NB4 (cell line): ENCODE measurements at places on chromosomes 16 and 17.

DNA sequence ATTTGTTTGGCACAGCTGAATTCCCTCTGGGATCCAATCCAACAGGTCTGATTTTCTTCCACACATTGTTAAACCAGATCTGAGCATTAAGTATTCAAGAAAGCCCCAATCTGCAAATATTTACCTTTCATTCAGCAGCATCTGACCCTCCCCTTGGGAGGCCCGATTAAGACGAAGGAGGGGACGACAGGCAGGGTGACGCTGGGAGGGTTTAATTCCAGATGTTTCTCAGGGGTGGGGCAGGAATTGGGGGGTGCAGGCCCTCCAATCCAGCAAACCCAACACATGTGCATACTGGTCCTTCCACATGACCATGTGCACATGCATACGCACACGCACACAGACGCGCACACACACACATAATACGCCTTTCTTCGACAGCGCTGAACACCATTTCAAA lies 240.5 kb downstream of the GSG1L start:
- no peak for DNase-seq

DNA sequence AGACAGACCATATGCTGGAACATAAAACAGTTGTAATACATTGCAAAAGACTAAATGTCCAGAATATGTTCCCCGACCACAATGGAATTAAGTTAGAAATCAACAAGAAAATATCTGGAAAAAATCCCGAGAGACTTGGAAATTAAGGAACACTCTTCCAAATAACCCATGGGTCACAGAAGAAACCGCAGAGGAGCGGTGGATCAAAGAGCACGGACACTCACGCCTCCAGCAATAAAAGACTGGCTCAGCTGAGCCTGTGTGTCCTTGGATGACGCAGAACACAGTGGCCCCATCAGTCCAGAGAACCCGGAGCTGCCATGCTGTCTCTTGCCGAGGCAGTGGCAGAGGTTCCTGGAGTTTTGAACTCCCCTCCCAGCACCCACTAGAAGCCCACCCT lies 30.9 kb upstream of the FOXF1 start:
- no peak for DNase-seq

DNA sequence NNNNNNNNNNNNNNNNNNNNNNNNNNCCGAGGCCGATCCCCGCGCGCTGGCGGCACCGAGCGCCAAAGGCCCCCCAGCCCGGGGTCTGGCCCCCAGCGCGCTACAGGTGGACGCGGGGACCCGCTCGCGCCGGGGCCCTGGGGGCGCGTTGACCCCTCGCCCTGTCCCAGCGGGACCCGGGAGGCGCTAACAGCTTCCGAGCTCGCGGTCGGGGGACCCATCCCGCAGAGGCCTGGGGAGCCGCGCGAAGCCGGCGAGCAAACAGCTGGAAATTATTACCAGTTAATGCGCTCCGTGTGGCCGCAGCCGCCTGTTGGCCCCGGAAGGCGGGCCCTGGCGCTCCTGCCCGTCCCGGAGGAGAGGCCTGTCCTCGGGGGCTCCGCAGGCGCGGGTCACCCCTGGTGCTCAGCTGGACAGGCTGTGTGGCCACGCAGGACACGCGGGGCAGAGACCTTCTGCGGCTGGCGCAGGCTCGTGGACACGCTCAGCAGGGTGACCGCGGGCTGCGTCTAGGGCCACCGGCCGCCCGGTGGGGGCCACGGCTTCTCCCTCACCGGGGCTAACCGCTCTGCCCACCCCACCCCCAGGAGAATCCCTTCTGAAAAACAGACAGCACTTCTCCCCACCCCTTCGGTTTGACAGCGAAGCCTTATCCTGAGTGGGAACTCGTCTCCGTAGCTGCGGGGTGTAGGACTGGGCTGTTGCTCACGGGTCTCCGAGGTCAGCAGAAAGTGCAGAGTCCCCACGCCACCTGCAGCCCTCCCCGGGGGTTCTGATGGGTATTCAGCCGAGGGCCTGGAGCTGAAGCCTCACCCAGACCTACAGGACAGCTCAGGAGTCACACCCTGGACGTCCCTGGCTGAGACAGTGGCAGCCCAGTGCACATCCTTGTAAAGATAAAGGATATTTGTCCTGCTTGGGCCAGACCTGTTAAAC lies 138.7 kb upstream of the RPH3AL start:
- peak; percentile 74 for DNase-seq

GRCh38 chr17:7560172-7561027 lies 1.3 kb upstream of the SENP3 start:
- no peak for DNase-seq

- DNase-seq, result no peak
Observed at GRCh38 chr17:57562184-57562698, 182.9 kb downstream of the CCDC182 start.

DNA sequence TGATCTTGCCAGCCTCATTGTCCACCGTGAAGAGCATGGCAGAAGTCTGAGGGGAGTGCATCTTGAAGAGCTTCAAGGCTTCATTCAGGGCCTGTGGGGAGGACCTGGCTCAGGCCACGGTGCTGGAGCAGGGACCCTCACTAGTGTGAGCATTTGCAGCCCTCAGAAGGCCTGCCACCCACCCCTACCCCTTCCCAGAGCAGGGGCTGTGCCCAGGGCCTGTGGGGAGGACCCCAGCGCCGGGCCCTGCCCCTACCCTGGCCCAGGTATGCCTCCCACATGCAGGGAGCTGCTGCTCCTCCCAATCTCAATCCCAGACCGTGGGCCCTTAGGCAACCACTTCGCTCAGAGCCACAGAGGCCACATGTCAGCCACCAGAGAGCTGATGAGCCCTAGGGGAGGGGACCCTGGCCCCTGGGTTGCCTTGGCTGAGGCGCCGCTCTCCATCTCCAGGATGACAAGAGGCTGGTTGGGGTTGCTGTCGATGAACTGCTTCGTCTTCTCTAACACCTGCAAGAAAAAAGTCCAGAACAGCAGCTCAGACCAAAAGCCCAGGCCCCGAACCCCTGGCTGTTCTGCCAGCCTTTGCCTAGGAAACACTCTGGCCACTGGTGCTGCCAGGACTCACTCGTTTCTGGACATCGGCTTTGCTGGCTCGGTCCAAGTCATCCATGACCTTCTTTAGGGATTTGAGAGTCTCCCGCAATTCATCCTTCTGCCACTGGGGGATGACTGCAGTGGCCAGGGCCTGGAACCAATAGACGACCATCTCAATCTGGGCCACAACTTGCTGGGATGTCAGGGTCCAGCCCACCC lies 1.8 kb upstream of the EXOSC6 start:
- DNase-seq, result peak; percentile 63

DNA sequence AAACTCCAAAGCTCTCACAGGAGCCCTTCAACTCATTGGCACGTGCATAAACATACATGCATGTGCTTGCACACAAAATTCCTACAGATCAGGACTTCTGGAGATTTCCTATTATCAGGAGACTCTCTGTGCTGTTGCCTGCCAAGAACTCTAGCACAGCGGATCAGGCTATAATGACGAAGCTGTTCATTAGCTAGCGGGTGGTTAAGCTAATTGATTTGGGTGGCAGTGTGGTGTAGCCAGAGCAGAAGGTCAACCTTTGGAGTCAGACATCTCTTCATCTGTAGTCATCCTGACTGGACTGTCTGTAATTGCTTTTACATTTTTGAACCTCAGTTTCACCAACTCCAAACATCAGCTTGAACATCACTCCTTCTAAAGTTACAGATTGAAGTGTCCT lies 69.0 kb downstream of the KIF2B start:
- DNase-seq, result no peak

DNA sequence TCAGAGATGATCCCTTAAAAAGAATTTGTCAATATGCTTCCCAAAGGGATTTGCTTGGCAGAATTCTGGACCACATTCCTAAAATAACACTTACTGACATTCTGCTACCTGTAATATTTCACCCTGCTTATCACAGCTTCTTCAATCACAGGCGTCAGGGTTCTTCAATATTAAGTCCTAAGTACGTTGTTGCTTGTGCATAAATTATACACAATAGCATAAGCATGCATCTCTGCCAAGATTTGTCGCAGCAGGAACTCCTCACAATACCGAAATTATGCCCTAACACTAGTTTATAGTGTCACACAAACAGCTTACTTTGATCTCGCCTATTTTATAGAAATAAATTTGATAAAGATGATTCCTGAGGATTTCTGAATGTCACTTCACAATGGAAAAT lies 48.9 kb downstream of the UBE2G1 start:
- DNase-seq, result no peak

DNA sequence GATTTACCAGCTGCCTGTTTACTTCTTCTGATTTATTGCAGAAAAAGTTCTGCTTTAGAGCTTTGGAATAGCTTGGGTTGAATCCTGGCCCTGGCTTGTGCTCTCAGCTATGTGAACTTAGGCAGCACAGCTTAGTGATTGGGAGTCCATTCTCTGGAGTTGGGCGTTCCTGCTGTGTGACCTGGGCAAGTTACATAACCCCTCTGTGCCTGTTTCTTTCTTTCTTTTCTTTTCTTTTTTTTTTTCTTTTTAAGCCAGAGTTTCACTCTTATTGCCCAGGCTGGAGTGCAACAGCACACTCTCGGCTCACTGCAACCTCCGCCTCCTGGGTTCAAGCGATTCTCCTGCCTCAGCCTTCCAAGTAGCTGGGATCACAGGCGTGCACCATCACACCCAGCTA lies 51.5 kb upstream of the AQP8 start:
- DNase-seq, result no peak
